Stimulated activated CD4-positive, alpha-beta T cell treated with anti-CD3 and anti-CD28 coated beads, Interleukin-15, amount 100 ng/mL, for 1 hour (primary cell): ENCODE measurements at places on chromosomes 1 and 21.

GRCh38 chr1:219442611-219443061 lies 170.3 kb downstream of the ZC3H11B start:
- DNase-seq: no peak

GRCh38 chr1:88673446-88673845 lies 10.6 kb upstream of the PKN2 start:
- no peak for DNase-seq

DNA sequence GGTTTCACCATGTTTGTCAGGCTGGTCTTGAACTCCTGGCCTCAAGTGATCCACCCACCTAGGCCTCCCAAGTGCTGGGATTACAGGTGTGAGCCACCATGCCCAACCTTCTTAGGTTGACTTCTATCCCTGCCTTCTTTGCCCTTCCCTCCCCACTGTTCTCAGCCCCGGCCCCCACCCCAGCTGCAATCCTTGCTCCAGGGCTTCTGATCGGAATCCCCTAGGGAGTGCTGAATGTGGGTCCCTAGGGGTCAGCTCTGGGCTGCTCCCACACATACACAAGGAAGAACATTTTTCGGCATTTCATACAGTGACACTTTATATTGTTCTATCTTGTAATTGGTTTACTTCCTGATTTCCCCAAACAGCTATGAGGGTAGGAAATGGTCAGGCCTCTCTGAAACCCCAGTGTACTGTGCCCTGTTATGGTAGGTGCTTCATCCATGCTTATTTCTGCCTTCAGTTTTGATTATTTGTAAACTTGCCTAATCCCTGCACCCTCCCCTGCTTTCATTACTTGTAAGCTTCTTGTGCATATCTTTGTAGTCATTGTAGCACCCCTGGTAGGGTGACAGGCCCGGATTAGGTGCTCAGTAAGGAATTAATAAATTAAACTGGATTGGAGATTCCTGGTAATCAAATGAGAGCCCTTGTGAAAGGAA lies 5.8 kb upstream of the SRP9 start:
- no peak for DNase-seq

DNA sequence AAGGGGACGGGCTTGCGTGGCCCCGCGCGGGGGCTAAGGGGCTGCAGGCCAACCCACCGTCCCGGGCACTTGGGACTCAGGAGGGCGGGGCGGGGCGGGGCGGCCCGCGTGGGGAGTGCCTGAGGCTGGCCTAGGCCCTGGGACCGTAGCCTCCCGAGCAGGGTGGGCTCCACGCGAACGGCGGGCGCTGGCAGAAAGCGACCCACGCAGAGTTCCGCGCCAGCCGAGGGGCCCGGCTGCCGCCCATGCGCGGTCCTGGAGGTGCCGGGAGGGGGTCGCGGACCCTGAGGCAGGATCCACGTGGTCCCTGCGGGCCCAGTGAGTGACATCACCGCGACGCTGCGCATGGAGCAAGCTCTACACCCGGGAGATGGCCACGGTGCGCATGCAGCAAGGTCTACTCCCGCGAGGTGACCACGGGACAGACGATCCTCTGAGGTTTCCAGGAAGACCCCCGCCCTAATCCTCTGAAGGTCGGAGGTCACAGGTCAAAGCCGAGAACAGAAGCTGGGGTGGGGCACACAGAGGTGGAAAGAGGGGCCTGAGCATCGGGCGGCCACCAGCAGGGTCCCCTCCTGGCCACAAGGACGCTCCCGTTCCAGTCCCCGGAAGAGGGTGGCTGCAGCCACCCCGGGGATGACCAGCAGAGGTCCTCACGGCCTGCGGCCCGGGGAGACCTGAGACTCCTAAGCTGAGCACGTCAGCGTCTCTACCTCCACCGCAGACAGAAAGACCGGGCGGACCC lies 13.5 kb upstream of the SLC19A1 start:
- DNase-seq: no peak

GRCh38 chr1:226748306-226748705 lies 9.2 kb upstream of the ITPKB start:
- DNase-seq: no peak

DNA sequence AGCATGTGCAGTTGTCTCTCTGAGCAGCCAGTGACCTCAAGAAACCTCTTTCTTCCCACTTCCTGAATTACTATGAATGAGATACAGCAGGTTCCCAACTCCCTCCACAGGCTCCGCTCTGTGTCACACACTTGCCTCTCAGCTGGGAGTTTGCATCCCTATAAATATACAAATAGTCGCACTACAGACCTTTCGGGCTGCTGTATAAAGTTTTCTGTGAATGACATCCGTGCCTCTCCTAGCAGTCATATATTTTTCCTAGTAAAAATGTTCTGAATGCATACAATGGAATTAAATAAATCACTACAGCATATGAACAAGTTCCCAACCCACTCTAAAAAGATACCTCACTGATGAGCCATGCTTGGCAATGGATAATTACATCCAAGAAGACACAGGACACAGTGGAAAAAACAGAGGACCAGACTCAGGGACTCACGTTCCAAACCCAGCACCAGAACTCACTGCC lies 66.8 kb downstream of the CAPZB start:
- no peak for DNase-seq

DNA sequence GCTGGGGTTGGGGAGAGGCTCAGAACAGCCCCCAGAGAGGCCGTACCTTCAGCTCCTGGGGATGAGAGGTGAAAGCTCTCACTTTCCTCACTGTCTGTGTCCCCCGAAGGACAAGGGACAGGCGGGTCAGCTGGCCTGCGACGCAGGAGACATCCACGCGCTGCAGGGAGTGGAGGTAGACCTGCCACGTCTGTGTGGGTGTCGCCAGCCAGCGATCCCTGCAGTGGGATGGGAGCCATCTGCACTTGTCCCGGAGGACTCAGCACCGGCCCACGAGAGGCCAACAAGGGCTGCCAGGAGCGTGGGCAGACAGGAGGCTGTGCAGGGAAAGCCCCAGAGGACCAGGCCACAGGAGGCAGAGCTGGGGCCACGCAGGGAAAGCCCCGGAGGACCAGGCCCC lies 127.2 kb downstream of the NPHP4 start:
- DNase-seq: no peak

DNA sequence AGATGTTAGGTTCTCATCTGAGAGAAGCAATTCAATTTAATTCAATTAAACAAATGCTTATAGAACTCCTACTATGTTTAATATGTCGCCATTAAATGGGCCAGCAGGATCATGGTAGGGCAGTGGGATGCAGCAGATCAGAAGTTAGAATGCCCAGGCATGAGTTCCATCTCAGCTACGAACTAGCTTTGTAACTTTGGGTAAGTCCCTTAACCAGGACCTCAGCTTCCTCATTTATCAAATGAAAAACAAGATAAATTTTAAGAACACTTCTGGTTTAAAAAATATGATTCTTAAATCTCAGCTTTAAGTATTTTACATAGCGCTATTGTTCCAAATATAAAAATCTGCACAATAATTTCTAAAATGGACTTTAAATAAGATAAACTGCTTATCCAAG lies 67.5 kb upstream of the GFI1 start:
- DNase-seq: no peak

DNA sequence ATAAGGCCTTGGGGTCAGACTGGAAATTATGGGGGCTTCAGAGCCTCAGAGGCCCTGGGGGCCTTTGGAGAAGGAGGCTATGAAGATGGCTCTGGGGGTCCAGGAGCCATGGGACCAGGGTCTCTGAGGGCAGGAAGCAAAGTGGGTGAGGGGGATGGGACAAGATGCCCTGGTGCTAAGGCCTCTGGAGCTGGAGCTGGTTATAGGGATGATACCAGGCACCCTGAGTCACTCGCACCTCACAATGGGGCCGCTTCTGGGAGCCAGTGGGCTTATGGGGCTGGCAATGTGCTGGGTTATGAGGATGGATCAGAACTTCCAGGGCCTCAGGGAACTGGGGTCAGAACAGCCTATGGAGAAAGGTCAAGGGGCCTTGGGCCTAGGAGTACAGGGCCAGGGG lies 17.6 kb downstream of the IGFN1 start:
- no peak for DNase-seq
